ENCODE measurements at places on chromosomes 1 and 21.

DNA sequence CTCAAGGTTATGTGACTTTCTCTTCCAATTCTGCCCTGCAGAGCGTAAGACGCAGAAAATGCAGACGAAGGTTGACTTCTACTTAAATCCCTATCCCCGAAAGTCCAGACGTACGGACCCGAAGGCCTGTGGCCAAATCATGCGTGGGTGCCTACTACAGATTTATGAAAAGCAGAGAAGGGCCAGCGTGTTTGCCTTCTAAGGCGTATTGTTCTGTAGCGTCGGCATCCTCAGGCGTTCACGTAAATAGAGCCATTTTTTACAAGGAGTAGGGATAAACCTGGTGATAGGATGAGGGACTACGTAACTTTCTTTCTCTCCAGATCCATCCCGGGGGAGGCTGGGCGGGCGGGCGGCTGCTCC is 222 bp upstream of the GIPC2 start:
- DNase-seq: no peak

DNA sequence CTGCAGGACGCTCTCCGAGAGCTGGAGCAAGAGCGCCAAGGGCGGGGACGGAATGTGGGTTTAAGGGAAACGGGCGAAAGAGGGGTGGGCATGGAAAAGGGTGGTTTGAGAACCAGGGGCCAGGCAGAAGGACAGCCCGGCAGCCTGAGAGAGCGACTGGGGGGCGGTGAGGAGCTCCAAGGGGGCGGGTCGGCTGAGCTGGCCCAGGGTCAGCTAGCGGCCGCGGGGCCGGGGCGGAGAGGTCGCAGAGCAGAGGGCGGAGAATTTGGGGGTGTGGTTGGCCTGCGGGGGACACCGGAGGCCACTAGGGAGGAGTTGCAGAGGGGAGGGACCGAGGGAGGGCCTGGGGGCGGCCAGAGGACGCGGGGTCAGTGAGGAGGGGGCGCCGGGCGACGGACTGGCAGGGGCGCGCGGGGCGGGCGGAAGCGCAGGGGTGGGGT is 54.7 kb downstream of the NDUFS5 start:
- DNase-seq: no peak

GRCh38 chr1:218025454-218025853 is 259.6 kb upstream of the RRP15 start:
- no peak for DNase-seq

- DNase-seq: no peak
Observed at GRCh38 chr1:107047602-107048001, 8.9 kb upstream of the PRMT6 start.

DNA sequence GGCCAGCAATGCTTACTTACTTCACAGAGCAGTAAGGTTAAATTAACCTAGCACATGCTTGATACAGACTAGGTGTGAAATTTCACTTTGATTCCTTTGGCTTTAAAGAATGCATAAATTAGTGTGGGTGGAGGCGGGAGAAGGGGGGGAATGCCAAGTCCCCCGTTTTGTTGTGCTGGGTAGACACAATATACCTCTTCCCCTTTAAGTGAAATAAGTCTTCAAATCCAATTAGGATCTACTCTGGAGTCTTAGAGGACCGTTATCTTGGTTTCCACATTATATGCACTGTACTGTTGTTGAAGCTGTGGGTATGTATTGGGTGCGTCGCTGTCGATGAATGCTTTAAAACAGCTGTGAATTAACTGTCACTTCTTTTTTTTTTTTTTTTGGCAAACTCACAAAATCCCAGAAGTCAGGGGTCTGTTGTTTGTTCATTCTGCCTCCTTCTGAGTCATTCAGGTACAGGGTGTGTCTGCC is 1.6 kb upstream of the S1PR1 start:
- DNase-seq: no peak

DNA sequence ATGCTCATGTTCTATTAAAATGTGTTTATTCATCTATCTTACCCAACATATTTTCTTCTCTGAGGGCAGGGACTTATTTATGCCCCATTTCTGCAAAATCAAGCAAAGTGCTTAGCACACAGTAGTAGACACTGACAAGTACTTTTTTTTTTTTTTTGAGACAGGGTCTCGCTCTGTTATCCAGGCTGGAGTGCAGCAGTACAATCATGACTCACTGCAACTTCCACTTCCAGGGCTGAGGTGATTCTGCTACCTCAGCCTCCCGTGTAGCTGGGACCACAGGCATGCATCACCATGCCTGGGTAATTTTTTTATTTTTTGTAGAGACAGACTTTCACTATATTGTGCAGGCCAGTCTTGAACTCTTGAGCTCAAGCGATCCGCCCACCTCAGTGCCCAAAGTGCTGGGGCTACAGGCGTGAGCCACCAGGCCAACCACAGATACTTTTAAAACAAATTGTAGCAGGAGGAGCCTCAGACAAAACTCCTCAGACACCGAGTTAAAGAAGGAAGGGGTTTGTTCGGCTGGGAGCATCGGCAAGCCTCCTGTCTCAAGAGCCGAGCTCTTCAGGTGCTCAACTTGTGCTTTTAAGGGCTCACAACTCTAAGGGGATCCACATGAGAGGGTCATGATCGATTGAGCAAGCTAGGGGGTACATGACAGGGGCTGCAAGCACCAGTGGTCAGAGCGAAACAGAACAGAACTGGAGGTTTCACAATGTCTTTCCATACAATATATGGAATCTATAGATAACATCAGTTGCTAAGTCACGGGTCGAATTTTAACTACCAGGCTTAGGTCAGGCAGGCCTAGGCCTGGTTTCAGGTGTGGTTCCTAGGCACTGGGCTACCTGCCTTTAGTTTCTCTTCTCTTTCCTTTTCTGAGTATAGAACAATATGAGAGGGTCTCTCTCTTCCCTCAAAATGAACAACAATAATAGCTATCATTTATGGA is 5.7 kb upstream of the TMEM167B start:
- no peak for DNase-seq

- no peak for DNase-seq
Observed at GRCh38 chr1:117067533-117068370, 7.6 kb downstream of the TTF2 start.

GRCh38 chr1:21313886-21314721 is 23.8 kb upstream of the ECE1 start:
- DNase-seq: no peak

GRCh38 chr1:89847191-89847729 is 26.4 kb downstream of the LRRC8D start:
- no peak for DNase-seq

DNA sequence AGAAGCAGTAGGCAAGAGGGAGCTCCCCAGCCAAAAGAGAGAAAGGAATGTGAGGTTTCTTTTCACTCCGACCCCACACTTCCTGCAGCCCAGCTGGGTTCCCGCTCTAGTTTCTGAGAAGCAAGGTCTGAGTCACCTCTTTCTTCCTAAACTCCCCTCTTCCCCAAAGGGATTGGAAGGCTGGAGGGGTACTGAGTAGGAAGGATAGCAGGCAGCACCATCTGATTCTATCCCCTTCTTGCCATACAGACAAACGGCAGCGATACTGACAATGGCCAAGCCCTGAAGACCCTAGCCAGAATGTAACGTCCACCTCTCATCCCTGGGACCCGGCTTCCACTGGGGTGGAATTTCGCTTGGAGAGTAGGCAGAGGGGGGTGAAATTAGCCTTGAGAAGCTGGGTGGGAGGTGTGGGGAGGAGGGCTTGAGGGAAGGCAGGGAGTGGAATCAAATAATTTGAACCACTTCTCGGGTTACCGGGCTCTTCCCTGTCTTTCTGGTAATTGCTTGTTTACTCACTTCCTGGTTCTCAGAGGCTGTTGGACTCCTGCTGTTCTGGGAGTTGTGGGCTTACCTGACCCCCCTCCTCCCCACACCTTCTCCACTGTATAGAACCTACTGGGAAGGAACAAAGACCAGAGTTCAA is 13.2 kb downstream of the IER5 start:
- DNase-seq: no peak

DNA sequence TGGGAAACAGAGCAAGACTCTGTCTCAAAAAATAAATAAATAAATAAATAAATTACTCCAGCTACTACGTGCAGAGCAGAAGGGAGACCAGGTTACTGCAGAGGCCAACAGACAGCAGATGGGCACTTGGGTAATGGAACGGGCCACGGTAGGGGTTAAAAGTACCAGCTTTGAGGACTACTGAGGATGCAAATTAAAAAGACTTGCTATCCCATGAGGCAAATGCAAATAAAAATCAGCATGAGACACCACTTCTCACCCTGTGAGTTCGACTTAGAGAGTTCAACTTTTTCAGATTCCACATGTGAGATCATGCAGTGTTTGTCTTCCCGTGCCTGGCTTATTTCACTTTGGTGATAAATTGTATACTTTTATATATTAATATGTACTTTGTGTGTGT is 6.6 kb downstream of the SLC2A5 start:
- DNase-seq: no peak

- DNase-seq: no peak
Observed at GRCh38 chr21:44987301-44987885, 47.6 kb downstream of the SLX9 start.

DNA sequence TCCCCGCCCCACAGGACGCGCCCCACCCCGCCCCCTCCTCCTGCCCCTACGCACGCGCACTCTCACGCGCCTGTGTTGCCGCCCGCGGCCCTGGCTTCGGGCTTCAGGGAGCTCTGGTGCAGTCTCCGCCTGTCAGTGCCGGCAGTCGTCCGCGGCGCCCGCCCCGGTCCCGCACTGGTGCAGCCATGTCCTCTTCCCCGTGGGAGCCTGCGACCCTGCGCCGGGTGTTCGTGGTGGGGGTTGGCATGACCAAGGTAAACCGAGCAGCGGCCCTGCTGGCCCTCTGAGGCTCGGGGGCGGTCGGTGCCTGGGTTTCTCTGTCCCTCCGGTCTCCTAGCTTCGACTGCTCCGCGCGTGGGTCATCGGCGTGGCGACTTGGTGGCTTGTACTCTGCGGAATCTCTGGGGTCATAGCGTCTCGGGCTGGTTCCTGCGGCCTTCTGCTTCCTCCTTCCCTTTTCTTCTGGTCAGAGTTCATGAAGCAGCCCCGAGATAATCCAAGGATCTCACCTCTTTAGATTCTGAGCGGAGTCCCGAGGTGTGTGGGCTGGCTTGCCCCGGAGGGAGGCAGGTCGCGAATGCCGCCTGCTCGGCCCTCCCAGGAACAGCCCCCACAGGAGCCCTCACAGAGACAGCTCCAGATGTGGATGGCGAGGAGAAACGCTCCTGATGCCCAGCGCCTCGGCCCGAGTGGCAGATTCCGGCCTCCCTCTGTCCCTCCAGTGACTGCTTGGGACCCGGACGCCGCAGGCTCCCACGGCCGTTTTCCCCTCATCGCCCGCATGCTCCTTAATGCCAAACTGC is at the start of gene SCP2:
Gene SCP2 (plus strand): TSS at position 65 of the 803 bp plus-strand sequence. CDS start 121 bp downstream, at position 186.
- DNase-seq: no peak

- no peak for DNase-seq
Observed at GRCh38 chr1:240134596-240134995, 42.9 kb downstream of the FMN2 start.

- DNase-seq: no peak
Observed at GRCh38 chr1:43068911-43069310, 103.2 kb downstream of the EBNA1BP2 start.

DNA sequence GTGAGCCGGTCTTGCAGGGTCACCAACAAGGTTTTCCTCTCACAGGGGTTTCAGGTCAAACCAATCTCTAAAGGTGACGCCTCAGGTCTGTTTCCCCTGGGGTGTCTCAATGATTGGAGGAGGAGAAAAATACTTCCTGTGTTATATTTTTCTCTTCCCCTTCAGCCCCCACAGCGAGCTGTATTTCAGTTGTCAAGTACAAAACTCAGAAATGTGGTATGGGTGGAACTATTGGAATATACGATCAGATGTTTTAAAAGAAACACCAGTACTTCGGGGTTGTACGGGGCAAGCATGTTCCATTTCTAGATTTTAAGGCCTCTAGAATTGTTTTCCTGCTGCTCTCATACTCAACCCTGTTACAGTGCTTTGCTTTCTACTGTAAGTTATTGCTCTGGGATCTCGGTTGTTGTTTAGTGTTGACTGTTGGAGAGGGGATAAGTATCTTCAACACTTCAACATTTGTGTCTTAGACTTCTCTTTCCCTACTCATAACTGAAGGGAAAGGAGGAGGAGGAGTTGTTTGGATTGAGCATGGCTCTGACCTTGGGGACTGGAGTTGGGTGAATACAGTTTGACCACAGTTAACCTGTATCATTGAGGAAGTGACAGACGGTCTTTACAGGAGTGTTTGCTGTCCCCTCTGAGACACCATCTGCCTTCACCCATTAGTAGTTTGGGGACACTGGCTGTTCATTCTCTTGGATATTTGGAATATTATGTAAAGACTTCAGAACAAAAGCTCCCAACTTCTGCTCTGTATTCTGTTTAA is 2.0 kb downstream of the MAPKAPK2 start:
- DNase-seq: no peak

DNA sequence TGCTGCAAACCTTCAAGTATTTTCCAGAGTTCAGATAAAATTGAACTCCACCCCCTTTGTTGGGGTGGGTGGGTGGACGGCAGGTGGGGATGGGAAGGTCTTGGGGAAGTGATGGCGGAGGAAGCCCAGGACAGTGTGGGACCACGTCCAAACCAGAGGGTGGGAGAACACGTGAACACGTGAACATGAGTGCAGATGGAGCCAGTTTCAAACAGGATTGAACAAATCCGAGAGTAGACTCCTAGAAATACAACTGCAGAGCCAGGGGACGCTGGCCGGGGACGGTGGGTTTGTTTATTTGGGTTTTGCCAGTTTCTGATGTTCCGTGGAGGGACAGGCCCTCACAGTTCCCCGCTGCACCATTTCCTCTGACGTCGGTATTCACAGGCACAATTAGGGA is 2.9 kb downstream of the KRTAP10-2 start:
- DNase-seq: no peak

- DNase-seq: no peak
Observed at GRCh38 chr1:180258290-180258689, 28.2 kb downstream of the LHX4 start.

DNA sequence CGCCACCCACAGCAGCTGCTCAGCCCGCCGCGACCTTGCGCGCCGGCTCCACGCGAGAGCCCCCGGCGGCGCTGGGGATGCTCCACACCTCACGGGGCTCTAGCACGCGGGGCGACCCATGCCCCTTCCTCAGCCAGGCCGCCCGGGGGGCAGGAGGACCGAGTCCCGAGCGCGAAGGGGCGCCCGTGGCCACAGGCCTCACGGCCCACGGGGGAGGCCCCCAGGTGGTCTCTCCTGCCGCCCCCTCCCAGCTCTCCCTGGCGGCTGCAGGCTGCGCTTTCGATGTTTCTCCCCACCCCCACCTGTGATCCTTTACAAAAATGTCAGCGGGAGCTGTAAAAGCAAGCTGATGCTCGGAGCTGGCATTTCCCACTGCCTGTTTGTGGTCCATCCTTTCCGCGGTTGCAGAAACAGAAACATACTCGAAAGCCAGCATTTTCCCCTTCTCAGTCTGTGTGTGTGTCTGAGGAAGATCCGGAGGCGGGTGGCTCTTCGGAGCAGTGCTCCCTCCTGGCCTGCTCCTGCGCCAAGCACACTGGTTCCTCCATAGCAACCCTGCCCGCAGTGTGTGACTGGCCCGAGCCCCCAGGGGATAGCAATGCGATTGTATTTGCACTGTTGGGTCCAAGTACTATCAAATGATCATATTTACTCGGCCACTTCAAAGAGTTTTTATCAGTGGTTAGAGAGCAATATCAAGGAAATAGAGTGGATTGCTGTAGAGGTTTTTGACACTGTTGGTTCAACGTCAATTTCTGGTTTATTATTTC is 2.1 kb downstream of the KIF26B start:
- no peak for DNase-seq

All from cortex of kidney (tissue), 1 donor.